ENCODE measurements at places on chromosomes 1 and 21. TPM values are rescaled to one million over a fixed set of nuclear protein-coding genes. Genes with fewer than 3 reads are reported as not detected.

Gene NGF
- total RNA-seq: 4.2 TPM

Gene RGS7
- total RNA-seq: 2.4 TPM

Gene PADI6
- not detected for total RNA-seq

GRCh38 chr21:40445349-40445921 is 401.5 kb downstream of the DSCAM start:
- DNase-seq: no peak

DNA sequence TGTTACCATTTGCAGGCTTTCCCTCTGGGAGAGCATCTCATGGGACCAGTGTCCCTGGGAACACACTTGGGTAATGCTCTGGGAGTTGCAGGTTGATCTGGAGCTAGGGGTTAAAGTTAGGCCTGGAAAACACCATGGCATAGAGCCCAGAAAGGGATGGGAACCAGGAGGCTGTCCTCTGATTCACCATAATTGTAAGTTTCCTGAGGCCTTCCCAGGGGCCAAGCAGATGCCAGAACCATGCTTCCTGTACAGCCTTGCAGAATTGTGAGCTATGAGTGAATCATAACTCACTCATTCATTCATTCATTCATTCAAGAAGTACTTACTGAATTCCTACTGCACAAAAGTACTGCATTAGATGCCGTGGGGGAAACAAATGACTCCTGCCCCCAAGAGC is 50.0 kb downstream of the LACTBL1 start:
- DNase-seq: no peak

DNA sequence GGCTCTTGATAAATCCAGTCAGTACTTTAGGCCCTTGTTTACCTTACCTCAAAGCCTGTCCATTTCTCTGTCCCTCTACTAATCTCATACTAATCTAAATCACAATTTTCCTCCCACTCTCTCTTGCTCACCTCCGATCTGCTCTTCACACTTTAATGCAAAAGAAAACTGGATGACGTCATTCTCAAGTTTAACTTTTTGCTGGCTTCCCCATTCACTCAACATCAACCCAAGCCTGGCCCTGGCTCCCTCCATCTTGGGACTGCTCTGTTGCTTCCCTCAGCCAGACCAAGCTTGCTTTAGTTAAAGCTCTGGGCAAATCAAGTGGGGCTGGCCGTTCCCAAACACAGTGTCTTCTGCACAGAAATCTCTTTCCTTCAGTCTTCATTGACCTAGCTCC is 29.7 kb downstream of the COA6 start:
- DNase-seq: no peak
